ENCODE measurements at places on chromosomes 13 and 19.
A peak's percentile ranks its signal among the peaks of the same experiment; 100 is the strongest.

DNA sequence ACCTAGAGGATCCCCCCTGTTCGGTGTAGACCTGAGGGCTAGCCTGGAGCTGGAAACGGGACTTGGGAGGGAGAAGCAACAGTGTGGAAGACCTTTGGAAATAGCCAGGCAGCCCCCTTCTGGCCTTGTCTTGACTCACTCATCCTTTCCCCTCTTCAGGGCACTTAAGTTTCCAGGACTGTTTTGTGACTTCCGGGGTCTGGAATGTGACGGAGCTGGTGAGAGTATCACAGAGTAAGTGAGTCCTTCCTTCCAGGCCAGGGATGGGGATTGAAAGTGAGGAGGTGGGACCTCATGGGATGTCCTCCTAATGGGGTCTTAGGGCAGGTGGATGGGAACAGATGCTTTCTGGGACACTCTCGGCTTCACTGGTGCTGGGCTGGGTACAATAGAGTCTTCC lies 29.4 kb downstream of the LYL1 start:
- no peak for DNase-seq

GRCh38 chr13:53276265-53276664 lies 247.7 kb downstream of the OLFM4 start:
- DNase-seq: no peak

DNA sequence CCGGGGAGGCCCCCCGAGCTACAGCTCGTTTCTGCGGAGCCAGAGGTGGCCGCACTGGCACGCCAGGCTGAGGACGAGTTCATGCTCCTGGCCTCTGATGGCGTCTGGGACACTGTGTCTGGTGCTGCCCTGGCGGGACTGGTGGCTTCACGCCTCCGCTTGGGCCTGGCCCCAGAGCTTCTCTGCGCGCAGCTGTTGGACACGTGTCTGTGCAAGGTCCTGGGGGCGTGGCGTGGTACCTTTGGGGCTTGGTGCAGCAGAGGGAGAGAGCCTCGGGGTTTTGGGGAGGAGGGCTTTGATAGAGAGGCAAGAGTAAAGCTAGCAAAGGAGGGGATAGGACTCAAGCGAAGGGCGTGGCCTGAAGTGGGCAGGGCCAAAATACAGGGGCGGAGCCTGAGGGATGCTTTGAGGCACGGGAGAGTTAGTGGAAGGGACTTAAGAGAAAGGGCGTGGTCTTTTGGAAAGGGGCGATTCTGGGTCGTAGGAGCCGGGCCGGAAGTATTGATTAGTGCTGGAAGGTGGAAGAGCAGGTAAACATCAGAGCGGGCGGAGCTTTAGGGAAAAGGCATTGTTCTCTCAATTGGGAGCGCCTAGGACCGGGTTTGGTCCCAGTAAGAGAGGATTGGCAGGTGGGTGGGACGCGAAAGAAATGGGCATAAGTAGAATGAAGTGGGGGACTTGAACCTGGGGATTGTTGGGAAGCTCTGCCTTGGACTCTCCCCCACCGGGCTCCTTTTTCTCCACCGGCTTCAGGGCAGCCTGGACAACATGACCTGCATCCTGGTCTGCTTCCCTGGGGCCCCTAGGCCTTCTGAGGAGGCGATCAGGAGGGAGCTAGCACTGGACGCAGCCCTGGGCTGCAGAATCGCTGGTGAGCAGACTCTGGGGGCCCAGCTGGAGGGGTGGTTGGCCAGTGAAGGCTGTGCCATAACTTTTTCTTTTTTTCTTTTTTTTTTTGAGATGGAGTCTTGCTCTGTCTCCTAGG lies 1.2 kb downstream of the PPM1N start:
- DNase-seq: peak; percentile 50

DNA sequence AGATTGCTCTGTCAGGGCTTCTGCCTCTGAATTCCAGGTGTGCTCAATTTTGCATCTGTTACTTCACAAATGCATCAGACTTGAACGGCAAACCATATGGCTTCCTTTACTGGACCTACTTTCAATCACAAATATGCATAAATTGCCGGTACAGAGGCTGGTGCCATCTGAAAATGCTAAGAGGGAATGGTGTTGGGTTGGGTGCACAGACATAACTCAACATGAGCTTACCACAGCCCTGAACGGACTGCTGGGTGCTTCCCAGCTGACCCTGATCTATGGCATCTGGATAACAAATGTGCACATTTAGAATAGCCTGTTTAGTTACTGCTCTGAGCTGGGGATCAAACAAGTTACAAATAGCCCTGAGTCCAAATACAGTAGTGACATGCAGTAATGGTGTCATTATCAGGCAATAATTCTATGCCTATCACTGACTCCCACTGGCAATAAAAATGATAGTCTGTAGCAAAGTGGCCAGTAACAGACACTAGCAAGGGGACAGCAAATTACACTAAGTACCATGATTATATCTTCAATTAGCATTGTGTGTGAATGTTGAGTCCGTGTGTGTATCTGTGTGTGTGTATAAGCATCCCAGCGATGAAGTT lies 927.3 kb downstream of the DIAPH3 start:
- no peak for DNase-seq

DNA sequence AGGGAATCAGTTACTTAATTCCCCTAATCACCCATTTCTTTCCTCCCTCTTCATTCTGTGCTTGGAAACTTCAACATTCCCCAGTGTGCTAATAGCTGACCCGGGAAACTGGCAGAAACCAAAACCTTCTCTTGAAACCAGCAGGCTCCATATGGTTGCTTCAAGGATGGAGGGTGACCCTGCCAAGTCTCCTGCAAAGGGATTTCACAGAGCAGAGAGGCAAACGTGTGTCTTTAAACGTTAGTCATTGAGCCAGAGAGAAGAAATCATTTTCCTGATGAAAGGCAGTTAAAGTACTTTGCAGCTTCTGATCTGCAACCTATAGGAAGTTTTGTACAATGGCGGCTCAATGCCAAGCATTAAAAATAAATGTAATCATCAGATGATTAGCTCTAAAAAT lies 220.9 kb downstream of the POU4F1 start:
- DNase-seq: no peak

DNA sequence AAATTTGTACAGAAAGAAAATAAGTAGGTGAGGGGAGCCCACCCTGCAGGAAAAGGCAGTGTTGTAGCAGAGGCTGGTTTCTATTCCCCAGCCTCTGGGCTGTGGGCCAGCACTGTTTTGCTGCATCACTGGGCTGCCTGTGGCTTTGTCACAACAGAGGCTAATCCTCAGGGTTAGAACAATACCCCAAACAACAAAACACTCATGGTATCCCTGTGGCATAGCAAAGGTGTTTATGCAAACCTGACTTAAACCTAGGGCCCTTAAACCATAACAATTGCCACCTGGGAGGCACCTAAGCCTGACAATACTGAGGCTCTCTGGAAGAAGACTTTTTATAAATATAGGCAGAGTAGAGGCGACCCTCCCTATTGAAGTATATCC lies 314.7 kb downstream of the OLFM4 start:
- DNase-seq: no peak

DNA sequence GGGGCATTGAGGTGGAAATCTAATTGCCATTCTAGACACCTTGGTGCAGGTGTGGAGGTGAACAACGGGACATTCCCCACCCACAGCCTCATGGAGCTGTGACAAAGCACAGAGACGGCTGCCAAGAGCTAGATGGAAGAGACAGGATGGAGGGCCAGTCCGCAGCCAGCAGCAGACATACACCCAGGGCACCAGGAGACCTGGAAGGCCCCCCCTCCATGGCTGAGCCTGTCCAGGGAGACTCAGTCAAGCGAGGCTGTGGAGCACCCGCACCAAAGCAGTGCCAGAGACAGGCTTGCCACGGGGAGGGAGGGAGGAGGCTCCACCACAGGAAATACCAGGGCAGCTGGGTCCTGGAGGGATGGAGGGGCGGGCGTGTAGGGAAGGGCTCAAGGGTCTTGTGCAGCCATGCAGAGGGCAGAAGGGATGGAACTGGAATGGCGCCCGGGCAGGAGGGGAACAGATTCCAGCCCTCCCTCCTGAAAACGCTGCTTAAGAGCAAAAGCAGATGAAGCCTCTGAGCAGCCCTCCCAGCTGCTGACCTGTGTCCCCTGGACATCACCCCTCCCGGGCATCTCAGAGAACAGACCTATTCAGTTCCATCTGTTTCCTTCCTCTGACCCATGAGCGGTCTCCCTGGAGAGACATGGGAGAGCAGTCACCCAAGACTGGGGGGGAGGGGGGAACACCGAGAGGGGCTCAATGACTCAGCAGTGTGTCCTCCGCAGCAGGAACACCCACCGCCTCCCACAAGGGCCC lies 14.4 kb downstream of the EPS15L1 start:
- peak; percentile 75 for DNase-seq

DNA sequence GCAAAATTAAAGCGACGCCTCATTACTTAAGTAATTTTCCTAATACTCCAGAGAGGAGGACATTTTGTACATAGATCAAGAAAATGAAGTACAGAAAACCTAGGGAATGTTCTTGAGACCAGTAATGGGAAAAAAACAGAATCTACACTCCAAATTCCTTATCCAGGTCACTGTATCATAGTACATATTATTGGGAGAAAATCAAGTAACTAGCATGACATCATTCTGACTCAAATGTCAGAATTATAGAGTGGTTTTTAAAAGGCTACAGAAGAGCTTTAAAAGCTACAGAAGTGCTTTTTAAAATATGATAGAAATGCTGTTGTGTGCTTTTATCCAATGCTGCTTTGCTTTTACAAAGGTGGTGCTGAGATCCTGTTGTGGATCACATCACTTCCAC lies 86.3 kb upstream of the SLC15A1 start:
- DNase-seq: no peak

DNA sequence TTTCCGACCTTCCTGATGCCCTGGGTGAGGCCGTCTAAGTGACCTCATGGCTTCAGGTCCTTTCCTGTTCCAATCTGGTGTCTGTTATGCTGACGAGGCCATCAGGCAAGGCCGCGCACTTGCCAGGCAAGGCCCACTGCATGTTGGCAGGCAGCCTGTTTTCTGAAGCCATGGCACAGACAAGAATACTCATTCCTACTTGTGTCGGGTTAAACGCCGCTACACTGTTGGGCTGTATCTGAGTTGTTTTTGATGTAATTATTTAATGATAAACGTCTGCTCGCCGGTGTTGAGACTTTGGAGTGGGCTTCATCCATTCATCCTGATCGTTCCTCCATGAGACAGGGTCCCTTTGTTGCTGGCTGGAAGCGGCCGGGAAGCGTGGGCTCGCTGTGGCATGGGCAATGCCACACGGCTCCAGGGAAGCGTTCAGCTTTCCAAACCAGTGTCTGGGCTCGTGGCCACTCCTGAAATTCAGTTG lies 92.1 kb downstream of the ATP11A start:
- DNase-seq: peak; percentile 59

- DNase-seq: peak; percentile 87
These were observed 8.5 kb downstream of the CCDC8 start for GRCh38 chr19:46404753-46405468.

DNA sequence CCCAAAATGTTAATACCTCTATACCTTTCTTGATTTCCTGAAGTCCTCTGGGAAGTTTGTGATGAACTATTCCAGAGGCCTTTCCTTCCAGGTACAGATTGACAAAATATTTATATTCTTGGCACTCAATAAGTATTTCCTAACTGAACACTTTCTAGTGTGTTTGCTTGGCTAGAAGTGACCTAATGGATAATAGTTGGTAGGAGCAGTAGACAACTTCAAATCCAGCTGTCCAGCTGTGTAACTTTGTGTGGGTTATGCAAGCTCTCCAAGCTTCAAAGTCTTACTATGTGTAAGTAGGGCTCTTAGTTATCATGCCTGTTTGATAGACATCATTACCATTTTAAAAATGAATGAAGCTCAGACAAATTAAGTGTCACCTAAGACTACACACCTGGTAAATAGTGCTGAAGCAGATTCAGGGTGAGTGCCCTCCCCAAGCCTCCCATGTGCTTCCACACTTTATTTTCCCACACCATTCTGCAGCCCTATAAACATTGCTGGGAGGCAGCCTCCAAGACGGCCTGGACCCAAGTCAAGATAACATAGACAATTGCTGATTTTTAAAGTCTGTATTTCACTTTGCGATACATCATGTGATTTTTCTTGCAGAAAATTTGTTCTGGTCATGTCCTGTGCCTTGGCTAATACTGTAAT lies 196.6 kb downstream of the NALCN start:
- DNase-seq: no peak

DNA sequence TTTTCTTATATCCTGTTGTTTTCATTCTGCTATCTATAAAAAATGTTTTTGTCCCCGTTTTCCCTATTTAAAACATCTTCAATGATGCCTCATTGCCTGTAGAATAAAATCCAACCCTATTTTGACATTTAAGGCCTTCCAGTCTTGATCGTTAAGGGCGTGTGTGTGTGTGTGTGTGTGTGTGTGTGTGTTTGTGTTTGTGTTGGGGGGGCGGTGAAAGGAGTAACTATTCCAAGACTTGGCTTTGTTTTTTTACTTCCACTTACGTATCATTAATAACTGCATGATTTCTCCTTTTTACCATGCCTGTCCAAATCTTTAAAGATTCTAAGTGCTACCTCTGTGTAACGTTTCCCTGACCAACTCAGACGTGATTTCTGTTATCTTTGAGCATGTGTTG lies 784 bp downstream of the PIBF1 start:
- DNase-seq: no peak

DNA sequence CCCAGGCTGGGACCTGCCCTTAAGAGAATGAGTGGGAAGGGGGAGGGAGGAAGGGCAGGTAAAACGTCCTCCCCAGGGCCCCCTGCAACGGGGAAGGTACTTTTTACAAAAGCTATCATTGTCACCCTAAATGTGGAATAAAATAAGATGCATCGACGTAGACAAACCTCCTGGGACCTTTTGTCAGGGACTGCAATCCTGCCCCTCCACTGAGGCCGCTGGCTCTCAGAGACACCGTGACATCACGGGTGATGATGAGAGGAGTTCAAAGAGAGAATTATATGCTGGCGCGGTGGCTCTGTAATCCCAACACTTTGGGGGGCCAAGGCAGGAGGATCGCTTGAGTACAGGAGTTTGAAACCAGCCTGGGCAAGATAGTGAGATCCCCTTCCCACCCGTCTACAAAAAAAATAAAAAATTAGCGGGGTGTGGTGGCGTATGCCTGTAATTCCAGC lies 1.8 kb upstream of the MYBPC2 start:
- no peak for DNase-seq

DNA sequence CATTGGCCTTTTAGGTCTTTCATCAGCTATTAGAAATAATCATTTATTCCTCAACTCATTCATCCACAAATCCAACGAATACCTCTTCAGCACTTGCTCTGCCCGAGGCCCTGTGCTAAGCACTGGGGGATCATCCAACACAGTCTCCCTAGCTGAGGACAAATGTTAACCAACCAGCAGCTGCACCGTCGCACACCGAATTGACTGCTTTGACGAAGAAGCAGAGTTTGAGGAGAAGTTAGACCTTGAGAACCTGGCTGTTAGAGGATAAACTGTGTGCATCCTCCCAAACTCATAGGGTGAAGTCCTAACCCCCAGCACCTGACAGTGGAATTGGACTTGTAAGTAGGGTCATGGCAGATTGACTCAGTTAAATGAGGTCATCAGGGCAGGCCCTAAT lies 170.9 kb downstream of the USP12 start:
- DNase-seq: no peak

Data from right hindlimb (tissue), 1 donor.